DMS153 (cell line): ENCODE measurements at places on chromosomes 1 and 21.
A peak's percentile ranks its signal among the peaks of the same experiment; 100 is the strongest.

GRCh38 chr1:7948960-7949359 lies 8.3 kb upstream of the TNFRSF9 start:
- DNase-seq = no peak

- no peak for DNase-seq
Observed at GRCh38 chr1:96487394-96487793, 234.2 kb upstream of the PTBP2 start.

DNA sequence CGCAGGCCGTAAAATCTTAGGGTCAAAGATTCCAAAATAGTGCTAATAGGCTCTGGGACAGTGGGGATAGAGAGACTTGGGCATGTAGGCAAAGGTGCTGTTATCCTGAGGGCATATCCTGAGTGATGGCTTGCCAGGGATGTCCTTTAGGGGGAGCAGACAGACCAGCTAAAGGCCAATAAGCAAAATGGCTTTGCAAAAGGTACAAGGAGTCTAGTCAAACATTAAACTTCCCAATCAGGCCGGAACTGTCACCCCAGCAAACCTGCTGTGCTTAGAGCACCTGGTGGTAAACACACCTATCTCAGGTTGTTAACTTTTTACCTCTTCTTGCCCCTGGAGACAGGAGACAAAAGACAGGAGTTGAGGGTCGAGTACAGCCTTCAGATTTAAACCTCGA lies 49.1 kb downstream of the TRABD2B start:
- peak; percentile 65 for DNase-seq

GRCh38 chr21:32523463-32523862 lies 61.9 kb downstream of the TCP10L start:
- DNase-seq = no peak

GRCh38 chr1:14341147-14341546 lies 257.3 kb upstream of the KAZN start:
- no peak for DNase-seq

GRCh38 chr1:3293563-3294080 lies 160.8 kb upstream of the ARHGEF16 start:
- no peak for DNase-seq

DNA sequence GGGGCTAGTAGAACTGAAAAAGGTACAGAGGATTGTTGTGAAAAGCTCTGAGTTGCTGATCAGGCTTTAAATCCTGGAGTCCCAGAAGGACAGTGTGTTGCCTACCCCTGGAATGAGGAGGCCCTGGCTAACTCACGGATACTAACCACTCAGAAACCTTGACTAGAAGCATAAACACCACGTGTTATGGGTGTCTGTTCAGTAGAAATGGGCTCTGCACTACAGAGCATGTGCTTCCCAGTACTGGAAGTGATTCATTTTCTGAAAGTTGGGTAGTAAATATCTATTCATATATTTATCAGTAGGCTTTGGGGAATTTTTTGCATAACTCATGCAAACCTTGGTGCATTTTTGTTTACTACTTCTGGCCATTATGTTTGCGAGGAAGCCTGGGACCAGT lies 15.1 kb upstream of the CLCA1 start:
- no peak for DNase-seq

GRCh38 chr21:15730484-15731242 lies 881 bp downstream of the USP25 start:
- DNase-seq = no peak

DNA sequence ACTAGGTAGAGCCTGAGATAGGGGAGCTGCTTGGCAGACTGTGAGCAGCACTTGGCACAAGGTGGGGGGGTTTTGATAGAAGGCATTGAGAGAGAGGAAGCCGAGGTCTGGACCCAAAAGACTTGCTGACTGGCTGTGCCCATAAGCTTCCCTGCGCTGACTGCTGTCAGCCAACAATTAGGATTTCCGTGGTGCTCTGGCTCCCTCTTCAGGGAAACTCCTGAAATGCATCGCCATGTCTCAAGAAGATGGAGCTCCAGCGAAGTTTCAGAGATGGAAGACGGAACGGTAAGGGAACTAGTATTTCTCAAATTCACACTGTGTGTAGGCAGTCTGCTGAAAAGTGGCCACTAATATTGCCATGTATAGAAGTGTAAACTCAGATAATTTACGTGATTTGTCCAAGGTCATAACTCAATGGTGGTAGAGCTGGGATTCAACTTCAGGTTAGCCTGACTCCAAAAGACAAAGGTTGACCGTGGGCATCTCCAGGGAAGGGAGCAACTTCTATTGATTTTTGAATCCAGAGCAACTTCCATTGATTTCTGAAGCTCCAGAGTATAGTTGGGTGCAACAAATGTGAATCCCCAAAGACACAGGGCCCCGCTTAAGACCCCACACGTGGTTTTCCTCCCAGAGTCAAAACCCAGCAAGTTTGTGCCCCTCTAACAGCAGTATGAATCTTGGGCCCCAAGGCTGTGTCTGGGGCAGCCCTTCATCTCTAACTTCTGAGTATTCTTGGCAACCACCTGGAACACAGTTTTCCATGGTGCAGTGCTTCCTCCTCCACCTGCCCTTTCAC lies 44.5 kb upstream of the CRNN start:
- peak; percentile 58 for DNase-seq

DNA sequence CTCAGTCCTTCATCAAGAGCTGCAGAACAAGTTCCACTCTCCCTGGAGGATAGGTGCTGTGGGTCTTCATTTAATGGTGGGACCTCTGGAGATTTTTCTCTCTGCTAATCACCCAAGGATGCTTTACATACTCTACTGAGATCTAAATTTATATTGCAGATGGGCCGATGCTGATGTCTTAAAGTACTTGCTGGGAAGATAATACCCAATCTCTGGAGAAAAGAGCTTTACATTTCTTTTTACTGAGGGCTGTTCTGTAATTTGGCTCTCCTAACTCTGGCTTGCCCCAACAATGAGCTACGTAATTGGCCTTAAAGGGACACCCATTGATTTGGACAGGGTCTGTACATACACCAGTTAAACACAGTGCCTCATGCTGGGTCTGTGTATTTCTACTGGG lies 86.9 kb downstream of the ST6GALNAC3 start:
- no peak for DNase-seq

- DNase-seq = no peak
Observed at GRCh38 chr1:163701783-163702374, 380.1 kb downstream of the NUF2 start.

- no peak for DNase-seq
Observed at GRCh38 chr1:171664976-171665375, 12.5 kb upstream of the MYOC start.

DNA sequence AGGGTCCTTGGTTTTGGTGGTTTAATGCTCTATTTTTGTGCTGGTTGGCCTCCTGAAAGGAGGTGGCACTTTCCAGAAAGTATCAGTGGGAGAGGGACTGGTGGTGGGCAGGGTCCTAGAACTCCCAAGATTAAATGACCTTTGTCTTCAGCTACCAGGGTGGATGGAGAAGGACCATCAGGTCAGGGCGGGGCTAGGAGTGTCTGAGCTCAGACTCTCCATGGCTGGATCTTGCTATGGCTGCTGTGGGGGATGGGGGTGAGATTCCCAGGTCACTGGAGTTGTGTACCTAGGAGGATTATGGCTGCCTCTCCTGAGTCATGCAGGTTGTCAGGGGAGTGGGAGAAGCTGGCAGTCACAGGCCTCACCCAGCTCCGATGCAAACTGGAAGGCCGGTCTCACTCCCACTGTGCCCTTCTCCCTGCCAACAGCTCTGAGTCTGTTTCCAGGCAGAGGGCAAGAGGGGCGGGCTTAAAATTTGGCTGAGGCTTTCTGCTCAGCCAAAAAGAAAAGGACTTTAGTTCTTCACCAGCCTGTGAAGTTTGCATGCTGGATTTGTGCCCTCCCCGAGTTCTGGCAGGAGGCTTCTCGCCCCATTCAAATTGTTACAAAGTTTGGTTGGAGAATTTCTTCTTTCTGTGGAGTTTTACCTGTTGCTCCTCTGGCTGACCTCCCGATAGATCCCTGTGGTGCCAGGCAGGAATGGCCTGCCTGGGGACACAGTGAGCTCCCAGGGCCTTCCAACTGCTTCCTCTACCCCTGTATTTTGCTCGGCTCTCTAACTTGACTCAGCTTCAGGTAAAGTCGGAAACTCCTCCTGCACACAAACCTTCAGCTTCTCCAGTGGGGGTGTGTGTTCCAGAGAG lies 13.1 kb upstream of the KYAT3 start:
- DNase-seq = no peak
